ENCODE measurements at places on chromosomes 1 and 21. TPM values are rescaled to one million over a fixed set of nuclear protein-coding genes. Genes with fewer than 3 reads are reported as not detected.

The MEX3A gene
- polyA plus RNA-seq, result 1.0 TPM

GRCh38 chr1:59755069-59755685 lies 59.6 kb upstream of the HOOK1 start:
- no peak for DNase-seq

DNA sequence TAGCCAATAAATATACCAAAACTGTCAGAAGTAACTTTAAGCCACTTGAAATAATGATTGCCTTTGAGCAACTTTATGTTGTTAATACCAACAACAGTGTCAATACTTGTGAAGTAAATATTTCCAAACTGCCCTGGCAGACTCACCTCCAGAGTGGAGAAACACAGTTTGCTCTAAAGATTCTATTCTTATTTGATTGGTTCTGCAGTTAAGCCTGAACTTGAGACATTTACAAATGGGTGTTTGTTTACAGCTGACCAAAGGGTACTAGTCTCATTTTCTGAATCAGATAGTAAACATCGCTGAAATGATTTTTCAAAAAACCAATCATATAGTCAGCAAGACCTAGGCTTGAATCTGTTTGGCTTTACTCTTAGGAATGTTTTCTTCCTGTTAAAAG lies 1.3 kb upstream of the MYOC start:
- DNase-seq, result no peak

The KLF17 gene
- not detected for polyA plus RNA-seq

DNA sequence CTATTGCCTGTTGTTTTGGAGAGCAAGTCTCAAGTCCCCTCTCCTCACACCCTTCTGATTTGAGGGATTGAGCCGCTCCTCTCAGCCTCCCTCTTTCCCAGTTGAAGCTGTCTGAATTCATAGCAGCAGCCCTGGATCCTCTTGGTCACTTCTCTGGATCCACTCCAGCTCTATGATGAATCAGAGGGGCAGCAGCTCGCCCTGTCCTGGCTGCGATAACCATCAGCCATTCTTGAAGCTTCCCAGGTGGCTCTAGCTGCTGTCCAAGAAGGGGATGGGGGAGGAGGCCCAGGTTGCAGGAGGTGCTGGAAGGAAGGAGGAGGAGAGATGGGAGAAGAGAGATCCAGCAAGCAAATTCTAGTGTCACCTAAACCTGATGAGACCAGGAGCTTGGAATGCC lies 31.3 kb downstream of the WNT4 start:
- DNase-seq, result no peak

- no peak for DNase-seq
Observed at GRCh38 chr1:41051022-41051421, 29.5 kb upstream of the SLFNL1 start.

- DNase-seq, result no peak
Observed at GRCh38 chr1:99934801-99935200, 35.0 kb upstream of the SLC35A3 start.

- no peak for DNase-seq
Observed at GRCh38 chr1:232568331-232568852, 61.5 kb downstream of the SIPA1L2 start.

- DNase-seq, result no peak
Observed at GRCh38 chr21:29448766-29449165, 150.0 kb downstream of the BACH1 start.

The AGMAT gene
- polyA plus RNA-seq, result 119 TPM
